Ammon's horn (tissue), 1 donor: ENCODE measurements at places on chromosomes 5 and 9.

DNA sequence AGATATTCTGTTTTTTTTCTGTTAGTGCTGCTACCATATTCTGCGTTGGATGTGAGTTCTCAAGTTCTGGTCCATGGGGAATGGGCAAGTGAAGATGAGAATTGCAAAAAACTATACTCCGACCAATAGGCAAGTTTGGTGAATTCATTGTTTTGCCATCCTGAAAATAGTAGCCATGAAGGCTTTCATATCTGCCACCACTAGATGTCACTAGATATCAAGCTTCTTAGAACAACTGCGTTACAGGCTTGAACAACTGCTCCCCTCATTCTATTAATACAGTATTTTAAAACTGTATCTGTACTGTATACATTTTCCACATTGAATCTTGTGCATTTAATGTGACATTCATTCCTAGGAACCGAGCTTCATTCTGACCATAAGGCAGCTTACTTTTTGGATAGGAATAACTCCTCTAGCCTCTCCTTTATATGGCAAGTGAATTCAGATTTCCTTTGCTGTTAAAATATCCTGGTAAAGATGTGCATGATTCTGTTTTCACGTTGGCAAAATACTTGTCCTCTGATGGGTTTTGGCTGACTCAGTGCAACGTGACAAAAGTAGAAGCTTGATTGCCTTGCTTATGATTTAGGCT lies 163.6 kb downstream of the SREK1 start:
- DNase-seq: peak; percentile 82

GRCh38 chr9:28820741-28821140 lies 1247.5 kb upstream of the C9orf72 start:
- peak; percentile 16 for DNase-seq

GRCh38 chr9:111916234-111916645 lies 19.6 kb downstream of the UGCG start:
- DNase-seq: no peak

DNA sequence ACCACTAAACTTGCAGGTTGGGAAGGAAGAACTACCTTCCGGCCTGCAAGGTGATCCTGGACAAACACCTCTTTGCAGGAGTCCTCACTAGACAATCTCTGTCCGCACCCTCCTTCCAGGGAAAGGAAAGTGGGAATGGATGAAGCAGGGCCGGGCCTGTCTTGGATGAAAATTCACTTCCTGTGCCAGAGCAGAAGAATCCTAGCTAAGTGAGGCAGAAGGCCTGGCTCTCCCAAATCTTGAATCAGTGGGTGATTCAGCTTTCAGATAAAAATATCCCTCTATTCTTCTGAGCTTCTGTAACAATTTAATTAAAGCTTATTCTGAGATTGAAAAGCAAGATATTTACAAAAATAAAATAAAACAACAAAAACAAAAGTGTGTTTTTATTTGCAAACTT lies 281.9 kb upstream of the TLE4 start:
- no peak for DNase-seq

DNA sequence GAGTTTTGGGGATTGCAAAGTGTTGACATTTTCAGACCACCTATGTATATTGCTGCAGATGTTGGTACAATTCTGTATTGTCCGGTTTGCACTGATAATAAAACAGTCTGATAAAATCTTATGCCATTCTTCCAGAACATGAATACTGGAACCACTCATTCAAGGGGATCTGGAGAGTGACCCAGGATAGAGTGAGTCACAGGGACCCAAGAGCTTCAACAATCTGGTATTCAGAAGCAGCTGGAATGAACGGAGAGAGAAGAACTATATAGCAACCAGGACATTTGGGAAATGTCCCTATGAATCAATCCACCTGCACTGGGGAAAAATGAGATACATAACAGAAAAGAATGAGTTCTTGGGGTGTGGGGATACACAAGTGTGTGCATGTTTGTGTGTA lies 73.3 kb downstream of the SH3TC2 start:
- DNase-seq: no peak

DNA sequence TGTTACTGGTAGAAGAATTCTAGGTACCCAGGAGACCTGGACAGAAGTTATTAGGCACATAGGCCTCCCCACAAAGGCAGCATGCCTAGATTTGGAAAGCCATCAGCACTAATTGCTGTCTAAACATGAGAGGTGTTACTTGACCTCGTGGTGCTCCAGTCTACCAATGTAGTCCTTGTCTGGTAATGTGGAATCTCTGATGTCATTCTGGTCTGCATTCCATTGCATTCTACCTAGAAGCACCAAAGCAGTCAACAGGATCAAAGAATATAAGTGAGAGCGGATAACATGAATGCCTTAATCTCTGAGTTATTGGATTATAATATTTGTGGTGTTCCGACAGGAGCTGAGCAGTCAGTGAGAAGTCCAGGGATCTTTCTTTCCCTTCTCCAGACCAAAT lies 175.2 kb downstream of the PSAT1 start:
- DNase-seq: no peak

GRCh38 chr9:126523611-126524111 lies 90.1 kb upstream of the LMX1B start:
- DNase-seq: no peak

- no peak for DNase-seq
These were observed 1.4 kb upstream of the NFX1 start for GRCh38 chr9:33288828-33289483.

GRCh38 chr5:150120617-150121447 lies 34.5 kb upstream of the CSF1R start:
- DNase-seq: no peak

DNA sequence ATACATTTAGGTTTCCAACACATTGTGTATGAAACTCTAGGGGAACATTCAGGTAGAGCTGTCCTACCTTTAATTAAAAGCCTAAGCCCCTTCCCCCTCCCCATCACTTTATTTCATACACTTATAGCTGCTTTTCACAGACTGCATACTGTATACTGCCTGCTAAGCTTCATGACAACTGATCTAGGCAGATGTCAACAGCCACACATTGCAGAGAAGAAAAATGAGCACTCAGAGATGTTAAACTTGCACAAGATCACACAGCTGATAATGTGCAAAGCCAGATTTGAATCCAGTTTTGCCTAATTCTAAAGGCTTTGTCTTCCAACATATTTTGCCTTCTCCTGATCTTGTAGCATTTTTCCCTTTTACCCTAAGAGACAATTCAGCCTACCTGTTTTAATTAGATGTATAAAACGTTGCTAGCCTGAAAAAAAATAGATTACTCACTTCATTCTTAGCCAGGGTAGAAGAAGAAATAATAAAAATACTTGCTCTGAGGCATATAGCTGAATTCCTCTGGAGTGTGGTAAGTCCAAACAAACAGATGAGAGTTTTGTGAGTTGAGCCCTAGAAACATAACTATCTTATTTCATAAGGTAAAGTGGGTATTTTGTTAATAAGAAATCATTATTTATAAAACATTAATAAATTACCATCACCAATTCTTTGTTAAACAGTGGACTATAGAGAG lies 56.9 kb upstream of the CAST start:
- no peak for DNase-seq

- no peak for DNase-seq
These were observed 168.3 kb downstream of the GABBR2 start for GRCh38 chr9:98540476-98540875.

DNA sequence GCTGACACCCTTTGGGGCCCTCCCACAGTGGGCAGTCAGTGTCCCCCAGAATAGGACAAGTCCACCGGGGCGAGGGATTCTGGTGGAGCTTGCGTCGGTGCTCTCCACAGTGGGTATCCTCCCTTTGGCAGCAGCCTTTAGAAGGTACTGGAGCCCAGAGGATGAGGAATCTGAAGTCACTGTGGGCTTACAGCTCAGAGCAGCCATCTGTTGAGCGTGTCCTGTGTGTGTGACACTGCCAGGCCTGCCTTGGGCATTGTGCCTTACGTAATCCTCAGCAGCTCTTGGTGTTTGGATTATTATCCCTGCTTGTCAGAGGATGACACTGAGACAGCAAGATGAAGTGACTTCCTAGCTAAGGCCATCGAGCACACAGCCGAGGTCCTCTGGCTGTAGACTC lies 12.6 kb downstream of the URM1 start:
- DNase-seq: peak; percentile 92

- DNase-seq: no peak
These were observed 1054.8 kb upstream of the C9orf72 start for GRCh38 chr9:28628031-28628430.

DNA sequence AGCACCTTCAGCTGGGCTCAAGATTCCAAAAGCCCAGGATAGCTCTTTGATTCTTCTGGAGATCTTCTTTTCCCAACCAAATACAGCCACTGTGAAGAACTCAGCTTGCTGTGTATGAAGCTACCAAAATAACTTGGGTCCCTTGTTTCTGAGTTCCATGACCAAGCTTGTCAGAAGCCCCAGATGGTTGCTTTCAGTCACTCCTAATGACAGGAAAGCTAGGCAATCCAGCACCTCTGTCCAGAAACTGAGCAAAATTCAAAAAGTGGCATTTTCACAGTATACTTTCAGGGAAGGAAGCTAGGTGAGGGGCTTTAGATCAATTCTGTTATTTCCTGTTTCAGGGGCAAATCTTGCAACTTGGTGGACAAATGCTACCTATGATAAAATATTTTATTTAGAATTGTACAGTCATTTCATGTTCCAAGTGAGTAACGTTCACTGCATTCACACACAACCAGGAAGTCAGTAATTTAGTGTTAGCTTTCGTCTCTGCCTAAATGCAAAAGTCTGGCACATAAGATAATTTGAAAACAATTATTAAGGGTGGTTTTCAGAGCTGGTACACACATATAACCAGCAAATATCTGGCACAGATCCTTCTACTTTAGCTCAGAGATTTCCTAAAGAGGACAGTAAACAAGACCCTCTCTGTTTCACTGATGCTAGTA lies 330.1 kb downstream of the GLIS3 start:
- DNase-seq: no peak

- DNase-seq: no peak
These were observed 13.1 kb upstream of the IRX2 start for GRCh38 chr5:2764581-2764980.

DNA sequence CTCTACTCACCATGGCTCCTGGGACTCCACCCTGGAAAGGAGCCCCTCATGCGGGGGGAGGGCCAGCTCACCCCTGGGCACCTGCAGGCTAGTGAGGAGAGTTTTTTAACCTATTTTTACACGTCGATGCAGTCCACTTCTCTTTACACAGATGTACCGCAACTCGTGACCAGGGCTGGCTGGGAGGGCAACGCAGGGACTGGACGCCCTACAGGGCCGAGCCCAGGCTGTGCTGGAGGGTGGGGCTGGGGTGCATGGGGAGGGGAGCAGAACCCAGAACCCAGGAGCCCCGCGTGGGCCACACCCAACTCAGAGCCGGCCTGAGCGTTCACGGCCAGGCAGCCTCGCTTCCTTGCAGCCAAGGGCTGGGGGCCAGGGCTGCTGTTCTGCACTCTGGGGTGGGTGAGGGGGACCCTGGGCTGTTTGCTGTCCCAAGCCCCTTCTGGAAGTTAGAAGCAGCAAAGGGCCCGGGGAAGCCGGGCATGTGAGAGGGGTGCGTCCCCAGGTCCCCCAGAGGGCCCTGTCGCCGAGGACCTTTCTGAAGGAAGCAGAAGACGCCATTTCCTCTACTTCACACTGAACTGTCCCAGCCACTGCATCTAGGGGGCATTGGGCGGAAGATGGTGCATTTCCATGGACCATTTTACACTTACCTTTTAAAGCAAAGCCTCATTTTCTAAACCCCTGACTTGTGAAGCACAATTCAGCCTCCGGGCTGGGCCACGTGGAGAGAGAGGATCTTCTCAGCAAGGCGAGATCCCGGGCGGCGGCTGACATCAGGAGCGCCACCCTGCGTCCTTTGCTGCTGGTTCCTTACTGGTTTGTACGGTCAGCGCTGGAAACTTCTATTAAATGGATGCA lies 90.5 kb downstream of the KCNT1 start:
- DNase-seq: no peak

DNA sequence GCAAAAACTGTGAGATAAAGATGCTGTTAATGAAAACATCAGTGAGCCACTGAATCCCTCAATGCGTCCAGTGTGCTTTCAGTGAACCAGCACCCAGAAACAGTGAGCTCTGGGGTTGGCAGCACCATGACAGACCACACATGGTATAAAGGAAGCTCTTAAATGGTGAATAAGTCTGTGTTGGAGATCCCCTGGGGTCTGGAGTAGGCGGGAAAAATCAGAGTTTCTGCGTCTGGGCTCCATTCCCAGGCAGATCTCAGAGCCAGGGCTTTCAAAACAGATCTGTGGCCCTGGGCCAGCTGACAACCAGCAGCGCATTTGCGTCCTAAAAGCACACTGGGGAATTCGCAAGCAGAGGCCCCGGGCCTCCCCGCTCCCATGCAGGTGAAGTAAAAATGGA lies 233.5 kb downstream of the FRMD3 start:
- peak; percentile 86 for DNase-seq

DNA sequence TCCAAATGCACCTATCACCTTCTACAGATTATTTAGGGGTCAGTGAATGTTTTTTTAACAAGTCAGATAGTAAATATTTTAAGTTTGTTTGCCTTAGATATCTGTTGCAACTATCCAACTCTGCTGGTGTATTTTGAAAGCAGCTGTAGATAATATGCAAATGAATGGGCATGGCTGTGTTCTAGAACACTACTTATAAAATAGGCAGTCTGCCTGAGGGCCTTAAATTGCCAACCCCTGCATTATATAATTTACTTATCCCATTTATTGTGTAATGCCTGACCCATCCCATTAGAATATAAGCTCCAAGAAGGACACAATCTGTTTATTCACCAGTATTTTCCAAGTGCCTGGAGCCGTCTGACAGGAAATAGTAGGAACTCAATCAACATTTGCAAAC lies 149.0 kb downstream of the TTC39B start:
- no peak for DNase-seq

GRCh38 chr9:126569036-126569435 lies 44.7 kb upstream of the LMX1B start:
- DNase-seq: no peak

DNA sequence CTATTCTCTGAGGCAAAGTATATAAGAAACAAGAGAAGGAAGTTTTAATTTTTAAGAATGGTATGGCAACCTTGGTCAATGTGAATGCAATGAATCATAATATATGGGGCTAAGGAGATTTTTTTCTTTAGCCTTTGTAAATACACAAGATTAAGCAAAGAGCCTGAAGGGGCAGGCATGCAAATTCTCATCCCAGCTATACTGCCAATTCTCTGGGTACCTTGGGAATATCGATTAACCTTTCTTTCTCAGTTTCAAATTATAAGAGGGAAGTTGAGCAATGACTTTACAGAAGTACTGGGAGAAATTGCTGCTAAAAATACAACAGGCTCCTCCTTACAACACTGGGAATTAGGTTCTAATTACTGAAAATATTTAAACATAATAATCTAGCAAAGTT lies 97.5 kb downstream of the MRPS27 start:
- no peak for DNase-seq

- no peak for DNase-seq
These were observed 41.1 kb downstream of the ALG2 start for GRCh38 chr9:99180662-99181061.

- no peak for DNase-seq
These were observed 16.4 kb downstream of the SMC2 start for GRCh38 chr9:104110509-104110908.

- DNase-seq: no peak
These were observed 100.7 kb downstream of the PHF2 start for GRCh38 chr9:93677048-93677571.

- no peak for DNase-seq
These were observed 66.5 kb upstream of the TGFBR1 start for GRCh38 chr9:99038484-99038820.
